ENCODE measurements at places on chromosomes 5 and 9.
A peak's percentile ranks its signal among the peaks of the same experiment; 100 is the strongest.

DNA sequence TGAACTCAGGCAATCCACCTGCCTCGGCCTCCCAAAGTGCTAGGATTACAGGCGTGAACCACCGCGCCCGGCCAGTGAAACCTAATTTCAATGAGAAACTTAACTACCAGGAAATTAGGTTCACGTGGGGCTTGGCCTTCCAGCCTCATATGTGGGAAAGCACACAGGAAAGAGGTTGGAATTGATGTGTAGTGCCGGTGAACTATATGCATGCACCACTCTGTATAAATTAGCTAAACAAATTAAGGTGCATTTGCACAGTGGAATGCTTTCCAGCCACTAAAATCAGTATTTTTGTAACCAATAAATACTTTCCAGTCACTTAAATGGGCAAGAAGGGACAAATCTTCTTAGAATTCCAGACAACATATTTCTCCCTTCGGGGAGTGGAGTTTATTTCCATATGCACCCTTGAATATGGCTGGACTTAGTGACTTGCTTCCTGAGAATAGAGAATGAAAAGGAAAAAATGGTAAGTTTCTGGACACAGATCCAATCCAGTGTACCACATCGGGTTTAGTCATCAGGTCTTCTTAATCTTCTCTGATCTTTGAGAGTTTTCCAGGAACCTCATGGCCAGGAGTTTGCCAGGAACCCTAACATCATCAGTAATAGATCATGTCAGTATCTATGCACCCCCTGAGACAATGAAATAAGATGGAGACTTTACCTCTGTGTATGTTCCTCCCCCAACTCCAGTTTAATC, 24.9 kb downstream of the ATOX1 start:
- DNase-seq, result no peak

- no peak for DNase-seq
Measured at GRCh38 chr9:128992995-128993394, 35.1 kb downstream of the SH3GLB2 start.

DNA sequence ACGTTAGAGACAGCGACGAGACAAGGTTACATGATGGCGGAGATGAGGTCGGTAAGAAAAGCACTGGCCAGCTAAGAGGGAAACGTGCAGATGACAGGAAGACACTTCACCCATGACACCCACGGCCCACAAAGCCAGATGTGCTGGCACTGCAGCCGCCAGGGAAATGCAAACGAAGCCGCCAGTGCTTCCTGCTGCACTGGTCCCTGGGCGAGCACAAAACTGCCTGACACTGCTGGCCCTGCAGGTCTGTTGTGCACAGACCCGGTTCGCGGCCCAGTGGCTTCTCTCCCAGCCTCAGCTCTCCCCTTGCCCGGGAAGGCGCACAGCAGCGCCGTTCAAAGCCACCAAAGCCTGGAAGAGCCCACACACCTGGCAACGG, 20.3 kb downstream of the QSOX2 start:
- no peak for DNase-seq

DNA sequence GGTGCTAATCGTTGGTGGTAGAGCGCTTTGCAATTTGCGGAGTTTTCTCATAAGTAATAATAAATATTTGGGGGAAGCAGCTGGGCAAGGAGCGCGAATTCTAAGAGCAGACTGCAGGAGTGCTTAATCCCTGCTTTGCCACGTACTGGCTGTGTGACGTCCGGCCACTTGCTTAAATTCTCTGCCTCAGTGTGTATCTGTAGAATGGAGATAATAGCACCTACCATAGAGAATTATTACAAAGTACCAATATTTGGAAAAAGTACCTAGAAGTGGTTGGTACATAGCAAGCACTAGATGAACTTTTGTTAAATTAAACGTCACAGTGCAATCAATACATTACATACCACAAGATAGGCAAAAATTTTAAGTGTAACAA, 598 bp upstream of the TMED7 start:
- DNase-seq, result no peak

- no peak for DNase-seq
Measured at GRCh38 chr9:110206389-110206788, 1.6 kb downstream of the C9orf152 start.

GRCh38 chr9:115939065-115939765, 214.4 kb upstream of the PAPPA start:
- DNase-seq, result no peak

GRCh38 chr9:93475856-93476255, 22.5 kb upstream of the FAM120AOS start:
- no peak for DNase-seq

GRCh38 chr9:73149371-73150067, 2.1 kb upstream of the ANXA1 start:
- no peak for DNase-seq

GRCh38 chr9:129197978-129198318, 19.9 kb upstream of the IER5L start:
- peak; percentile 66 for DNase-seq

- DNase-seq, result no peak
Measured at GRCh38 chr5:172953776-172954675, 5.2 kb upstream of the RPL26L1 start.

GRCh38 chr9:106669835-106670234, 193.1 kb upstream of the ZNF462 start:
- DNase-seq, result no peak

DNA sequence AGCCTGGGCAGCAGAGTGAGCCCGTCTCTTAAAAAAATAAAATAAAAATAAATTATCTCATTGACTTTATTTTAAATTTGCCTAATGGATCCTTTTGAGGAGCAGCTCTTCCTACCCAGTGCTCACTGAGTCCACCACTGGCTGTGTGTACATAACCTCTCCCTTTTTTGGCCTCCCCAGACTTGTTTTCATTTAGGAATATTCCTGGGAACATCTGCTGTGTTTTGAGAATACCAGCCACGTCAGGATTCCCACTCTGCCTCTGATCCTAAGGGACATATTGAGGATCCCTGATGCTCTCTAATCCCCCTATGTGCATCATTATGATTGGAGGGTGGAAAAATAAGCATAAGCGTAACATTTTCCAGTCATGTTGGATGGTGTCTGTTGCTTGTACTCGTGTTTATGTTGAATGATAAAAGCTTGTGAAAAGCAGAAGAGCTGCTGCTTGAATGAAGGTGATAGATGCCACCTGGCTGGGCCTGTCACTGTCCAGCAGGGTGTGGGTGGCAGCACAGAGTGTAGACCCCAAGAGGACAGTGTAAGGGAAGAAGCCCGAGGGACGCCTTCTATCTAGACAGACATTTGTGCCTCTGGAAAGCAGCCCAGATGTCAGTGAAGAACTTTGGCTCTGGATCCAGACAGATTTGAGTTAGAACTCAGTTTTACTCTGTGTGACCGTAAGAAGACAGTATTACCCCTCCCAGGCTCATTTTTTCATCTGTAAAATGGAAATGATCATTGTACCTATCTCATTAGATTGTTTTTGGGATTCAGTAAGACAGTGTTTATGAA, 15.4 kb downstream of the KCNN2 start:
- DNase-seq, result no peak

- DNase-seq, result no peak
Measured at GRCh38 chr5:7897014-7897600, 28.2 kb downstream of the MTRR start.

DNA sequence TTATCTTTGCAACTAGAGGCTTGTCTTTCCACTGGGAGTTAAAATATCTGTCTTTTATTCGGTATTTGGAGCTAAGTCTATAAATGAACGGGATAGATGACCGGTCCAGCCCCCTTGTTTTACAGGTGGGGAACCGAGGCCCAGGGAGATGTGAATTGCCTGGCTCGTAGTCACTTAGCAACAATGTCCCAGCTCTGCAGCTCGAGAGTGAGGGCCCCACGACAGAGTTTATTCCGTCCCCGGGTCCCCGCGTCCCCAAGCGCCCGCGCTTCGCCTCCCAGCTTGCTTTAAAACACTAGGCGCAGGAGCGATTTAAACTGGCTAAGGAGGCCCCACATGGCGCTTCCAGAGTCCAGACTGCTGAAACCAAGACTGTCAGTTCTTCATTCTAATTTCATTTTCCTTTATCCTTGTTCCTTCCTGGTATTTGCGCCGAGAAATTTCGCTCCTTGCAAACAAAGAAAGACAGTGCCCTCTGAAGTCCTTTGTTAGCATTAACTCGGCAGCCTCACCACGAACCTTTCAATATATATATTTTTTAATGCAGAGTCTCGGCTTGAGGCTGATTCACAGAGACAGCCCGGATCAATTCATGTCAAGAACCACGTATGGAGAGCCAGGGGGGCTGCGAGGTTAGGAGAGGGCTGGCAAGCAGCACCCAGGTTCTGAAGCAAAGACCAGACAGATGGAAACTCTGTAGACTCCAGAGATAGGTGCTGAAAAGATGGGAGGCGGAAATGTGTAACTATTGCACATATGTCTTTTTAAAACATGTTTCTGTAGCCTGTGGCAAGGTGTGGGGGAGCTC, 1.4 kb upstream of the ENC1 start:
- DNase-seq, result peak; percentile 50
